ENCODE measurements at places on chromosomes 1 and 21.

DNA sequence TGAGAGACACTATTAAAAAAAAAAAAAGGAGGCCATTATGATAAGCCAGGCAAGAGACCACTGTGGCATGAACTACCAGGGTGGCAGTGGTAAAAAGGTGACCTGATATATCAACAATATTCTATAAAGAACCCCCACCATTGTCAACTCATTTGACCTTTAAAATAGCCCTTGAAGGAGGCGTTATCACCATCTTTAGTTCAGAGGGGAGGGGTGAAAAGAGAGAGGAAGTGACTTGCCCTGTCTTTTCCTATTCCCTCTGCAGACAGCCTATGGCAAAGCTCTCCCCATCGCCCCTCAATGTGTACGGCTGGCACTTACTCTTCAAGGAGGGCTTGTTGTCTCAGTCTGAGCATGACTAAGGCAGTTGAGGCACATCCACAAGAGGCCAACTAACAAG lies 11.7 kb upstream of the SLFNL1 start:
- DNase-seq: no peak

GRCh38 chr21:19268686-19269085 lies 865.1 kb upstream of the TMPRSS15 start:
- no peak for DNase-seq

DNA sequence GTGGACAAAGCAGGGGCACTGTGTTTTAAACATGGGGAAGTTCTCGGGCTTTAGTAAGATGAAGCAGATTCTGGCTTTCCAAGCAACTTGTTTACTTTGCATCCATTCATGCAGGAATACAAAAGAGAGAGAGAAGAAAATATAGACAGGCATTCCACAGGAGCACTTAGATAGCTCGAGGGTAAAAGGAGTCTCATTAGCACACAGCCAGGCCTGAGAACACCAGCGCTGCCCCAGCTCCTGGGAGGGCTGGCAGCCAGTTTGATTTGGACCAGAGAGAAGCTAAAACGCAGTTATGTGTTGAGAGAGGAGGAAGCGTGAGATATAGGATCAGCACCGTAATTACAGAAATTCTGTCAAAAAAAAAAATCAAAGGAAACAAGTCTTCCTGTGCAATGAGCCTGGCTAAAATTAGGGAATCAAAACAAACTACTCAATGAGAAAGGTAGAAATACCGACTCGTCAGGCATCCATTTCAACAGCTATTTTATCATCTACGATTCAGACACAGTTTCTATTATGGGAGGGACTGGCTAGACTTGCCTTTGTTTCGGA lies 68.2 kb downstream of the CLSTN1 start:
- no peak for DNase-seq

DNA sequence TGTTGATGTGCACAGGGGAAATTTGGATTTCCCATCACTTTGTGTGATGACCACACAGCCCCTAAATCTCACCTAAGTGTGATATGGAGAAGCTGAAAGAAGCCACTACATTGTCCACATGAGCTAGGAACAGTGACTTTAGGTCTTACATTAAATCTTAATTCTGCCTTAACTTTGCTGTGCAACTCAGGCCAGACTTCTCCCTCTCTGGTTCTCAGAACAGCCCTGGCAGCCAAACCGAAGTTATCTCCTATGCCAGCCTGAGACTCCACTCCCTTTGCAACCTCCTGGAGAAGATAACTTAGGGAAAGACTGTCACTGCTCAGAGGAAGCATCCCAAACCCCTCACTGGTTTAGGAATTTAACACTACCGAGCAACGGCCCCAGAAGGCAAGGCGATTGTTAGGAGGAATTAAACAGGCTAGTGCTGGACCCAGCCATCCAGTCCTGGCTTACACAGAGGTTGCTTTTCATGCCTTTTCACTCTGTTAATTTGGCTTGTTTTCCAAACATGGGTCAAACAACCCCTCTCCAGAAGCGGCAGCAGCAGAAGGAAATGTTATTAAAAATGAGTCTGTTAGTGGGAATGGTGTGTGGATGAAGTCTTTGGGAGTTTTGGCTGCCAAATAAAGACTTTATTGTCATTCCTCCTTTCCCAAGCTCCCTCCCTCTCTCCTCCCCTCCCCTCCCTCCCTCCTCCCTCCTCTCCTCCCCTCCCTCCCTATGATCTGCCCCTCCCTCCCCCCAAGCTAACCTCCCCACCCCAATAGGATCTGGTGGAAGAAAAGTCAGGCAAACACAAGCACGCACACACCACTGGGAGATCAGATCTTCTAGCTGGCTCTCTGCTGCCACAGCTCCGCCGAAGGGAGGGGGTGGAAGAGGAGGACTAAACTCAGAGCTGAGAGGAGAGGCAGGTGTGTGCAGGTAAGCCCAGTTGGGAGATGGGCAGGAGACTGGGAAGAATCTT lies at the start of gene PRELP:
Gene PRELP, plus strand, starts transcription at position 795 of the 970 bp plus-strand sequence. CDS start 7,379 bp downstream, outside the sequence.
- no peak for DNase-seq

- no peak for DNase-seq
These were observed 11.3 kb downstream of the CCDC24 start for GRCh38 chr1:44002606-44003157.

GRCh38 chr1:241156231-241156965 lies 200.6 kb downstream of the RGS7 start:
- DNase-seq: no peak

DNA sequence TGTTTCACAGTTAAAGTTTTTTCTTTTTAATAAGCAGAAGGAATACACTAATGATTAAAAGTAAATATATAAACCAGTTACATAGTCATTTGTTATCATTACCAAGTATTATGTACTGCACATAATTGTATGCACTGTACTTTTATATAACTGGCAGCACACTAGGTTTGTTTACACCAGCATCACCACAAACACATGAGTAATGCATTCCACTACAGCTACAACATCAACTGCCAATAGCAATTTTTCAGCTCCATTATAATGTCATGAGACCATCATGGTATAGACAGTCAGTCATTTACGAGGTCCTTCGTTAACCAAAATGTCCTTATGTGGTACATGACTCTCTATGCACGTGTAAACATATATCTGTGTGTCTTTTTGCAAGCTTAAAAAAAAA lies 35.2 kb downstream of the SCYL3 start:
- no peak for DNase-seq

DNA sequence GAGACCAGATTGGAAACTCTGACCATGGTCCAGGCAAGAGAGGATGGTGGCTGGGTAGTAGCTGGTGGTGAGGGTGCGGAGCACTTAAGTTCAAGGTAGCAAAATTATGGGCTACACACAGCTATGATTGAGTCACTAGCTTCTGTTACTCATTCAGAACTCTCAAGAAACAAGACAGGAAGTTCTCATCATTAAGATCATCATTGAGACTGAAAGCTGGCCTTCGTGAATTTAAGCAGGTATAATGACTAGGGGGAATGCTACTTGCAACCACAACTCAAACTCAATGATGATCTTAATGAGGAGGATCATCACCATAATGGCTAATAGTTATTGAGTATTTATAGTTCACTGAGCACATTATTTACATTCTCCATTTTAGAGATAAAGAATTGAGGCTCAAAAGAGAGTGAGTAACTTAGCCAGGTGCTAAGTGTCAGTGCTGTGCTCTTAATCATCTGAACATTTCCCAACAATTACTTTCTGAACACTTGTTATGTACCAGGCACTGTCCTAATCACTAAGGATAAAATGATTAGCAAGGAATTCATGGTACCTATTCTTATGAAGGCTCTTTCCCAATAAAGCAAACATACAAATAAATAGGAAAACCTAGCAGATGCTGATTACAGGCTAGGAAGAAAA lies 286.3 kb upstream of the C1orf105 start:
- no peak for DNase-seq

DNA sequence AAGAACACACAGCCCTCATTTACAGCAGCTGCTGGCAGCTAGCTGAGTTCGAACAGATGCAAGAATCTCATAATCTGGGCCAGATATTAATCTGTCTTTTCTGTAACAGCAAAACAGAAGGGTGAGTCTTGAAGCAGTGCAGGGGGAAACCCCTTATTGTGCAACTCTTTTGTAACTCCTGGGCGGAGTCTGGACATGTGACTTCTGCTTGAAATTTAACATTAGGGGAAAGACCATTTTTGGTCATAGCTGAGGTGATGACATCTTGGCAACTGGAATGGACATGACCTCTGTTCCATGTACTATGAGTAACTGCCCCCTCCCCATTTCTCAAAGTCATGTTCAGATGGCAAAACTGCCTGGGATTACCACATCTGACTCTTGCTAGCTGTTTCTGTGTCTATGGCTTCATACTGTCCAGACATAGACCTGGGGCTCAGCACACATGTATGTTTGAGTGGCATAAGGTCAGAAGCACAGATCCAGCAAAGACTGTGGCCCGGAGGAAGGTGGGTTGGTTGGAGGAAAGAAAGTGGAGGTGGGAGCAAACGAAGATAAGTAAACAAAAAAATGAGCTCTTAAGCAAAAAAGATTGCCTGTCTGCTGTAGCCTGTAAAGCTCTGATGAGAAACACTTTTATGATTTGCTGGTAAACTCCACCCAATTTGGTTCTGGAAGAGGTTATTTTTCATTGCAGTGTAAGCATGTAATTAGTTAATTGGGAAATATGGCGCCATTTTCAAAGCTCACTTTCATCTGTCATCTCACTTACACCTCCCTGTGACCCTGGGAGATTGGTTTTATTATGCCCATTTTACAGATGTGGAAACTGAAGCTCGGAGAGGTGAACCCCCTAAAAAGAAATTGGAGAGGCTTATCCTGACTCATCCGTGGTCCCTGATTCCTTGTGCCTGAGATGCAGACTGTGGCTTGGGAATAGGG lies 26.1 kb downstream of the ETS2 start:
- DNase-seq: no peak

GRCh38 chr1:1082239-1082775 lies 8.2 kb upstream of the RNF223 start:
- DNase-seq: no peak

- no peak for DNase-seq
These were observed 8.7 kb upstream of the CD34 start for GRCh38 chr1:207919523-207920170.

DNA sequence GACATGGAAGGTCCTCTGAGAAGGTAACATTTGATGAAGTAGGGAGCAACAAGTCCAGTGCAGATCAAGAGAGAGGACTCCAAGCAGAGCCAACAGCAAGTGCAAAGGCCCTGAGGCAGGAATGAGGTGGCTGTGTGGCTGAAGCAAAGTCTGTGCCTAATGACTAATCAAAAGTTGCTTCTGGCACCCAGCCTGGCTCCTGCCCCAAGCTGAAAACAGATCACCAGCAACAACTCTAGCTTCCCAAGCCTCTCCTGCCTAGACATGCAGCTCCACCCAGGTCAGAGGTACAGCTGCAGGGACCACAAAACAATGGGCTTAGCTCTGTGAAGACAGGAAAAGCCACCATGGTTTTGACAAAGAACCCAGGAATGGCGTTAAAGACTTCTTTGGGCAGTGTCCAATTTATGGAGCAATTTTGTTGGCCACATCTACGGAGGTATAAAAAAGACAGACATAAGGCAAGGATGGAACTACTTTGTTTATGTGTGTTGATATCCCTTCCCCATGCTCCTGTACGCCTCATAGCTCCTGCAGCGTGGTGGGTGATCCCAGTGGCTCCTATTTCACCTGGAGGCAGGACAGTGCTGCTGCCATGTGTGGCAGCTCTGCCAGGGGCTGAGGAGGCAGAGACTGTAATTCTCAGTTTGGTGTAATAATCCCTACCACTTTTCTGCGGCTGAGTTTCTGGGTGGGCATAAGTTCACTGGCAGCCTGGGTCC lies 26.4 kb upstream of the IGSF3 start:
- no peak for DNase-seq

Measured in cortex of kidney (tissue), 1 donor.